ENCODE measurements at places on chromosomes 6 and 20.

DNA sequence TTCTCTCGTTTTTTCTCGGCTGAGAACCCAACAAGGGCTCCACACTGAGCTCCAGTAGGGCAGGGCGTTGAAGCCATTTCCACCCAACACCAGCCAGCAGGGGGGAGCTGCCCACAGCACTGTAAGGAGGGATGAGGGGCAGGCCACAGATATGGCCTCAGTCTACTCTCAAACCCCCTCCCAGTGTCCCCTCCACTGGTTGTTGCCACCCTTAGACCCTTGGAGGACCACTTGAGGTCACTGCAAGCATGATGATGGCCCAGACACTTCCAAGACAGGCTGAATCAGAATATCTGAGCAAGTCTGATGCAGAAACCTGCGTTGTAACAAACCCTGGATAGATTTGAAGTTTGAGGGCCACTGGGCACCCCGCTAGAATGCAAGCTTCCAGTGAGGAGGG is 217.0 kb upstream of the CST7 start:
- no peak for DNase-seq

GRCh38 chr20:38179846-38180245 is 14.8 kb upstream of the TGM2 start:
- DNase-seq, result no peak

DNA sequence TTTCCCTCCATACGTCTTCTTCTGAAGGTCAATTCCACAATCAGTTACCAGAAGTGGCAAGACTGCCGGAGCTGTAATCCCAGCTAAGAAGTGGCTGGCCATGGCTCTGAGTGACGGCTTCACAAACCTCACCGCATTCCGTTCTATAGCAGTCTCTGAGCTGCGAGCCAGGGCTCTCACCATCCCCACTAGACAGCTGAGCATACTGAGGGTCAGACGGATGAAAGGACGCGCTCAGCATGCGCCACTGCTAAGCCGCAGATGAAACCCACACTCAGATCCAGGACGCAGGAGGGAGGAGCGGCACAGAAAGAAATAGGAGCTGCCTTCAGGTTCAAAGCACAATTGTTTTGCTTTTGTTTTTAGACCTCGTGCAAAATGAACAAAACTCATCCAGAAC is 97.9 kb downstream of the ANKRD60 start:
- no peak for DNase-seq

- no peak for DNase-seq
These were observed 12.2 kb upstream of the DSTN start for GRCh38 chr20:17557675-17558006.

DNA sequence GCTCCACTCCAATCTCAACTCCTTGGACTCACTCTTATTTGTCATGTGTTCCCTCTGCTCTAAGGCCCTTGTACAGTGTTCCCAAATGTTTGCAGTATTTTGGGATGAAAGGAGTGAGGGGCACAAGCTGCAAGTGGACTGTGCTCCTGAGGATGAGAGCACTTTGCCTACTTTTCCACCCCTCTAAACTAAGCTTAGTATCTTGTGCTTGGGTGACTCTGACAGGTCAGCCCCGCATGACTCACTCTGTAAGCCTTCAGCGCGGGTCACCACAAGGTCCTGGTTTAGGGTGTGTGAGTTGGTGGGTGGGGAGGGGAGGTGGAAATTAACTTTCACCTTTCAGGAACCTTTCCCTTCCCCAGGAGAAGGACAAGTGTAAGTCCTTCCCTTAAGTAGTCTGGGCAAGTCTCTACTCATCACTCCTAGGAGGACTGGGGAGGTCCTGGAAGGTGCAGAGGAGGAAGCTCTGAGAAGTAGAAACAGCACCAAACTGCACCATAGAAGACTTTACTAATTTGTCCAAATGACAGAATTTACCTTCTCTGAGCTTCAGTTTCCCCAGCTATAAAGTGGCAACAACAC is 68.8 kb upstream of the EPB41L1 start:
- DNase-seq, result no peak

GRCh38 chr6:108841377-108841855 is 6.8 kb upstream of the ARMC2 start:
- DNase-seq, result no peak

GRCh38 chr6:17610835-17611234 is 10.7 kb downstream of the FAM8A1 start:
- no peak for DNase-seq

DNA sequence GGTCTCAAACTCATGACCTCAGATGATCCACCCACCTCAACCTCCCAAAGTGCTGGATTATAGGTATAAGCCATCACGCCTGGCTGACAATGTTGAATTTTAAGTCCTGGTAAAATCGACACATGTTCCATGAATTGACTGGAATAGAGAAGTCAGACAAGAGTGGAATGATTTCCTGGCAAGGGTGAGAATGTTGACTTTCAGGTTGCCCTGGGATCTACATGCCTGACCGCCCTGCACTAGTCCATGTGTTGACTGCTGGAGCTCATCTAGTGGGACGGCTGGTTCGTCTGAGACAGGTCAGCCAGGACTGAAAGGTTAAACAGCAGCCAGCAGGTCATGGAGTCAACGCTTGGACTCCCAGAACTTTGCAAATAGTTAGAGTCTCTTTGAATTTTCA is 88.8 kb downstream of the SASH1 start:
- DNase-seq, result no peak
